MCF 10A (cell line): ENCODE measurements at places on chromosomes 1 and 21. TPM values are rescaled to one million over a fixed set of nuclear protein-coding genes. Genes with fewer than 3 reads are reported as not detected.

Gene CLCA1
- total RNA-seq, result not detected in 2 replicates

Gene PRELP
- not detected in 2 replicates for total RNA-seq

GRCh38 chr1:179090522-179090921 is 8.7 kb downstream of the TOR3A start:
- DNase-seq, result no peak
- no peak overlapping the region for H3K4me3 ChIP-seq
- H3K4me1 ChIP-seq, result peaks cover 26% of the 10 kb centered on the region

DNA sequence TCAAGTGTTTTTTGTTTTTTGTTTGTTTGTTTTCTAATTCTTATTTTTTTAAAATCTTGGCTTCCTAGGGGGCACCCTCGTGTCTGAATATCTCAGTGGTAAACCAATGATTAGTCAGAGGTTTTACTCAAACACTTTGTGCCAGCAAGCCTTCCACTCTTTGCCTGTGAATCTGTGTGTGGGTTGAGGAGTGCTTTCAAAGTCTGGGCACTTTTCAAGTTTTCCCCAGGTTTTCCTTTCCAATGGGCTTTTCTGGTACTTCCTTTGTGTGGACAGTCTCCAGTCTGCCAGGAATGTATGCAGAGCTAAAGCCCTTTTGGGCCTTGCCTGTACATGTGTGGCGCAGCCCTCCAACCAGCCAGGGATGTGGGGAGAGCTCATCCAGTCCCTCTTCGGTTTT is 9.7 kb upstream of the PPIE start:
- no peak overlapping the region for H3K27ac ChIP-seq
- no peak overlapping the region for H3K4me3 ChIP-seq
- H3K27me3 ChIP-seq, result peaks cover 86% of the 10 kb centered on the region

Gene GFI1
- total RNA-seq, result 0.27 TPM in 1 of 2 replicates, not detected in the other

- no peak for DNase-seq
- H3K27ac ChIP-seq, result no peak overlapping the region
- no peak overlapping the region for H3K4me3 ChIP-seq
- peaks cover 34% of the 10 kb centered on the region for H3K4me1 ChIP-seq
- no peaks in the 10 kb centered on the region for H3K27me3 ChIP-seq
These were observed 81.5 kb downstream of the NDUFS5 start for GRCh38 chr1:39107341-39108290.

DNA sequence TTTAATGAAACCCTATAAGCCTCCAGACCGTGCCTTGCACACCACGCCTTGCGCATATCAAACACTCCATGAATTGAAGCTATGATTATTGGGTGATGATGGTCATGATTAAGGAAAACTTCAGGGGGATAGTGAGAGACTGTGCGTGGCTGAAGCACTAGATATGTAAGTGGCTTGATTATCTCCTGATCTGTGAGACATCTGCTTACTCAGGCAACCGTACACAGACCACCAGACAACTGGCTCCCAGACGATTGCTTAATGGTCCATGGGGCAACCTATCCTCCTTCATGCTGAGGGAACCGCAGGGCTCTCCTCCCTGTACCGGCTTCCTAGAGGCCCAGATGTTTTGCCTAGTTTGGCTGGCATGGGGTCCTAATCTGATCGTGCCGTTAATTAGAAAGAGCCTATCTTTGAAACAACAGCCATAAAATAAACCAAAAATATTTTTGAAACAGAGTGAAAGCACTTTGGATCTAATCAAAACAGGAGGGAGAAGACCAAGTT is 51.6 kb downstream of the IRF2BP2 start:
- H3K4me3 ChIP-seq, result no peak overlapping the region
- DNase-seq, result no peak
- no peaks in the 10 kb centered on the region for H3K4me1 ChIP-seq
- no peak overlapping the region for H3K27ac ChIP-seq
- H3K27me3 ChIP-seq, result no peaks in the 10 kb centered on the region
- no peaks in the 10 kb centered on the region for H3K36me3 ChIP-seq

DNA sequence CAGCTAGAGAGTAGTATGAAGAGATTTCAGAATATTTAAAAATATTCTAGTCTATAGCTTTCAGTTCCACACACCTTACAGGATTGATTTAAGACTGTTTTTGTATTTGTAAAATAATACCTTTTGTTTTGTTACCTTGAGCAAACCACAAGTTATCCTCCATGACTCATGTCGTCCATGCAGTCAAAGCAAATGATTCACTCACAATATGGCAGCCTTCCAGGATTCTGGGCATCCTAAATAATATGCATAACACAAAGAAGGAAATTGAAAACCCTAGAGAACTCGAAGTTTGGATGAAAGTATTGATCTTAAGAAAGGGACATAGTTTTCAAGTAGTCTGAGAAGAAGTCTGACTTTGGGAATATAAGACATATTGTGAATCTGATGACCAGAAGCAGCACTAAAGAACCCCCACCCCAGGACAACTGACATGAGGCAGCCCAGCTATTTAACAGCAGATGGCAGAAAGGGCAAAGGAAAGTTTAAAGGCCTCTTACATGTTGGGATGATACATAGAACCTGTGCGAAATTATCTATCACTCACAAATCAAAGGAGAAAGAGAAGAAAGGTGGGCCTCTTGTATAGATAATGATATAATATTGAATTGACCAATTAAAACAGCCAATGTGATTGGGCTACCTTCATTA is 857.9 kb downstream of the BRINP3 start:
- peaks cover 17% of the 10 kb centered on the region for H3K4me1 ChIP-seq
- no peaks in the 10 kb centered on the region for H3K27me3 ChIP-seq
- no peak overlapping the region for H3K4me3 ChIP-seq
- peak; percentile 100 for DNase-seq
- peak overlapping the region; percentile 61 for H3K27ac ChIP-seq

Gene FAM72B
- 8.0 and 8.6 TPM in 2 replicates for total RNA-seq

DNA sequence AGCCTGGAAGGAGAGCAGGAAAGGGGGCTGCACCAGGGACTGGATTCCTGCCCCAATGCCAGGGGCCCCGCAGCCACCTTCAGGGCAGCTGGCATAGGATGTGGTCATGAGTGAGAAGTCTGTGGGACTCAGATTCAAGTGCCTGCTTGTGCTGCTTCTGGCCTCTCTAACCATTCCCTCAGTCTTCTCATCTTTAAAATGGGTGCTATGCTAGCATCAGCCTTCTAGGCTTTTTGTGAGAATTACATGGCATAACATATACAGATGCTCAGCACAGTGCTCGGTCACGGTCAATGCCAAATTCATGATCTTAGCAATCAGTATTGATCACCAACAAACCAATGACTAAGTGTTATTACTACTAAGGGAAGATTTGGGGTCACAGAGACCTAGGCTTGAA is 23.5 kb downstream of the TRIM62 start:
- H3K27ac ChIP-seq, result no peak overlapping the region
- peaks cover under 1% of the 10 kb centered on the region for H3K36me3 ChIP-seq
- no peaks in the 10 kb centered on the region for H3K4me1 ChIP-seq
- DNase-seq, result no peak
